Stimulated activated CD4-positive, alpha-beta T cell treated with anti-CD3 and anti-CD28 coated beads, Interleukin-2, amount 100 ng/mL, for 48 hours (primary cell): ENCODE measurements at places on chromosomes 12 and 14.

GRCh38 chr14:64768401-64769095 lies 64.3 kb downstream of the PLEKHG3 start:
- DNase-seq = no peak

DNA sequence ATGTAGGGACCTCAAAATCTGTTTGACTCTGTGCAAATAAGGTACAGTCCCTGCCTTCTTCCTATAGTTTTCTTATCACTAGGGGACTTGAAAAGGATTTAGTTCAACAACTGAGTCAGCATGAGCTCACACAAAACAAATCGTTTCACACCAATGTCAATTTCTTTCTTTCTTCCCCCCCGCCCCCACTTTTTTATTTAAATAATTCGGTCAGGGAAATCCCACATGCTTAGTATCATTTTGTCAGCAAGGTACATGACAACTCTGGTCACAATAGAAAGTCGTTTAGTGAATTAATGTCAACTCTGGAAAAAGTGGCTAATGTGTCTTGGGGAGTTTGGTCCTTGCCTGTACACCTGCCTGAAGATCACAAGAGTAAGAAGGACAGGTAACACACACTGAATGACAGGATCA lies 232.2 kb upstream of the PLEKHG7 start:
- peak; percentile 31 for DNase-seq

DNA sequence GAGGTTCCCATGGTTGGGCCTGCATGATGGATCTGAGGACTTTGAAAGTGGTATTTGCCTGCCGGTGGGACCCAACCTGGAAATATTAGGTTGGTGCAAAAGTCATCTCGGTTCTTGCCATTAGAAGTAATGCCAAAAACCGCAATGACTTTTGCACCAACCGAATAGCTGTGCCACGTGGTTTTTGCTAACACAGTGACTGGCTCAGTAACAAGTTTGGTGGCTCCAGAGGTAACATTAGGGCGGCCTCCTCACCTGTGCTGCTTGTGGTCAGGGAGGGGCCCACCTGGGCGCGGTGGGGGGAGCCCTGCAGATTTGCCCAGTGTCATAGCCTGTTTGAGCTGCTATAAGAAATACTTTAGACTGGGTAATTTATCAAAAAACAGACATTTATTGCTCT lies 1.8 kb downstream of the BDKRB2 start:
- DNase-seq = no peak

GRCh38 chr12:95615749-95616148 lies 64.5 kb upstream of the USP44 start:
- DNase-seq = no peak

DNA sequence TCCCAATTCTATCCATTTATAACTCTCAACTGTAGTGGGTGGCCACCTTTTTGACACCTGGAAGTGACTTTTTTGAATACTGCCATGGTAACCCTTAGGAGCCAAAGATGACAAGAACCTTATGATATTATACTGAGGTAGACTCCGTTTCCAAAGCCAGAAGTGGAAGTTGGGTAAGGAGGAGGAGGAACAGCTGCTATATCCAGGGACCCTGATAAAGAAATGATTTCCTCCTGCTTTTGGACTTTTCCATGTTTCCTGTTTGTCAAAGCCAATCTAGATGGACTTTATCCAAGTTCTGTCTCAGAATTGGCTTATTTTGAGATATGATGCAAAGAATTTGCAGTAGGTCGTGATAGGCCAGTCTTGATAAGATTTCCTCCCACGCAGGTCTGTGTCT lies 14.3 kb downstream of the TRIM9 start:
- no peak for DNase-seq

GRCh38 chr12:107472308-107472707 lies 213.3 kb upstream of the PWP1 start:
- DNase-seq = no peak

DNA sequence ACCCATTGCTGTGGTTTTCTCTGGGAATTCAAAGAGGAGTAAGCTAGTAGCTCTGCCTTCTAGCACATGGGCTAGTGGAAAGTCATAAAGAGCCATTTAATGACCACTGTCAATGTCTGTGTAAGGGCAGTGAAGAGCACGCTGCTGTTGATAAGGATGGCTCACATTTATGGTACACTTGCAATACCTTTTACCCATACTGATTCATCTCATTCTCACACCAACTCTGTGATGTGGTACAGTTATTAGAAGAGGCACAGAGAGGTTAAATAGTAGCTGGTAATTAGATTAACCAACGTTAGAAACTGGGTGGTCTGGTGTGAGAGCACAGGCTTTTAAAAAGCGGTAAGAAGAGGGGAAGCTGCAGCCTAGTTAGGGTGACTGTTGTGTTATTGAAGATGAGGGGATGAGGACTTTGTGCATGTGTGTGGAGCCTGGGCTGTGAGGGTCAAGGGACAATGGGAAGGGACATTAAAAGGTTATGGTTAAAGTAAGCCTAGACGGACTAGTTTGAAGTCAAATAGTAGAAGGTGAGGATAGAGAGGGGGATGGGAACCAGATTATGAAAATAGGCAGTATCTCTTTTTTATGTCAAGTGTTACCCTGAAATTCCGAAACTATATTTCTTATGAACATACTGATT lies 25.2 kb downstream of the RASSF3 start:
- no peak for DNase-seq

GRCh38 chr12:89084751-89085150 lies 267.6 kb downstream of the DUSP6 start:
- DNase-seq = no peak
